HEK293T (cell line): ENCODE measurements at places on chromosomes 16 and 17.
A peak's percentile ranks its signal among the peaks of the same experiment; 100 is the strongest.

GRCh38 chr17:45867171-45867570 is 22.5 kb downstream of the SPPL2C start:
- DNase-seq: no peak

DNA sequence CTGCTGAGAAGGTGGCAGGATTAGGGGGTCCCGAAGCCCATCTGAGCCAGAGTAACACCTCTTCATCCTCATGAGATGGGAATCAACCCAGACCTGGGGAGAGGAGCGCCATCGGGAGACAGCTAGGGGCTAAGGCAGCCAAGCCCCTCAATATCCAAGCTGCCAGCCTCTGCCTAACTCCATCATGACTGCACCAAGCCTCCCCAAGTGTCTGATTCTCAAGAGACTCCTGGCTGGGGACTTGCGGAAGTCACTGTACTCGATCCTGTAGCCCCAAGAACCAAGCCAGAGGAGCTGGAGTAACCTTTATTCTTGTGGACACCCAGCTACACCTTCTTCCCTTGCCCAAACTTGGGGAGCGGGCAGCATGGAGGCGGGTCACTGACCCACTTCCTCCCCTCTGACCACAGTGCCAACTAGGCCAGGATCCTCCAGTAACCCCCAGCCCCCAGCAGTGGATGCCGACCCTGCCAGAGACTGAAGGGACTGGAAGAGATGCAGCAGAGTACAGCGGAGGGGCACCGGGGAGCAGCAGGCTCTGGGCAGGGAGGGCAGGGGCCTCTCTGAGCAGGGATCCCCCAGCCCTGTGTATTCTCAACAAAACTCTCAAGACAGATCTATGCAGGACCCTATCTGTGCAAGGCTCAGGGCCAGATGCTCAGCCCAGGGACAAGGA is 13.3 kb downstream of the HDAC5 start:
- no peak for DNase-seq

GRCh38 chr16:890716-891352 is 80.0 kb downstream of the LMF1 start:
- DNase-seq: no peak

DNA sequence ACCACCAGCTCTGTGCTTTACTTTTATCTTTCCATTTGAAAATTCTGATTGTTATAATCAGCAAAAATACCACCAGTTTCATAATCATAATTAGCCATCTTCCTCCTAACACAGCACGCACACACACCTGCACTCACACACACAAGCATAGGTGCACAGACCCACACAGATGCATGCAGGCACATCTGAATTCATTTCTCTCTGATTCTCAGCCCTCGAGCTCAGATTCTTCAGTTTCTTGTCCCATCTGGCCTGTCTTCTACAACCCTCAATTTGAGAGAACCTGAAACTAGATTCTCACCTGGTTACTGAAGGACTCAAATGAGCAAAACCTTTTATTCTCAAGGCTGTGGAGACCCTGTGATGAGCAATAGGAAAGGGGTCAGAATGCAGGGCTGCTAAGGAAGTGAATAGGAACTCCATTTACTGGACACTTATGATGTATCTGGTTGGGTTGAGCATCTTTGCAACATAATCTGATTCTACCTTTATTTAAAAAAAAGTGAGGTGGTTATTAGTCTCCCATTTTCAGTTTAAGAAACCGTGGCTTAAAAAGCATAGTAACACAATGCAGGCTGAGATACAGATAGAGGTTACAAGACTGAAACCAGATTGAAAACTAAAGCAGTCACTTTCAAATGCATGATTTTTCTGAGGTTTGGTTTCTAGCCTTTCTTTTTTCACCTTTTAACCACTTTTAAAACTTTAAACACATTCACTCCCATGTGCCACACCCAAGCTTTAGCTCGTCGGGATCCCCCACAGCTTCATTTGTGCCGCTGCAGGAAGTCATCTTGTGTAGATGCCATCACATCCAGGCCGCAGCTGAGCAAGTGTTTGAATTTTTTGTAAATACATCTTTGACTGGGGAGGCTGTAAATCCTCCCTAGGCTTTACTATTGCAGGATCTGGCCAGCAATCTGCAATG is 9.4 kb downstream of the KRT33A start:
- DNase-seq: no peak

DNA sequence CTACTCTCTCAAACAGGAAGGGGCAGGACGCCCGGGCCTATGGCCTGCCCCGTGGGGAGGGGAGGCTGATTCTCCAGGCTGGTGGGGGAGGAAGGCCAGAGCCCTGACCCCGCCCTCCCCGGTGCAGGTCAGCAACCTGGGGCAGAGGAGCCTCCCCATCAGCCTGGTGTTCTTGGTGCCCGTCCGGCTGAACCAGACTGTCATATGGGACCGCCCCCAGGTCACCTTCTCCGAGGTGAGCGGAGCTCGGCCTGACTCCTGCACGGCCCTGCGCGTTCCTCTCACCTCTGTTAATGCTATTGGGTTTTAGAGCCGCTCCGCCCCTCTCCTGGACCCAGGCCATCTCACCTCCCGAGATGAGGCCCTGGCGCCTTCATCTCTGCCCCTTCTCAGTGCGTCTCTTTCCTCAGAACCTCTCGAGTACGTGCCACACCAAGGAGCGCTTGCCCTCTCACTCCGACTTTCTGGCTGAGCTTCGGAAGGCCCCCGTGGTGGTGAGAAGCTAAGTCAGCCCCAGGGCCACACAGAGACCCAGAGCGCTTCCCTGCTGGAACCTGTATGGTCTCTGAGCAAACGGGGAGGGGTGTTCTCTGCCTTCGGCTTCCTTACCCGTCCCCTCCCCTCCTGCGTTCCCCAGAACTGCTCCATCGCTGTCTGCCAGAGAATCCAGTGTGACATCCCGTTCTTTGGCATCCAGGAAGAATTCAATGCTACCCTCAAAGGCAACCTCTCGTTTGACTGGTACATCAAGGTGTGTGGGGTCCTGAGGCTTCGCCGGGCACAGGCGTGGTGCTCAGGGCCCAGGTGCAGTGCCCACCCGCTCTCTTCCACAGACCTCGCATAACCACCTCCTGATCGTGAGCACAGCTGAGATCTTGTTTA is 25.1 kb upstream of the ITGAX start:
- DNase-seq: no peak

- DNase-seq: no peak
These were observed 2.1 kb downstream of the FMNL1 start for GRCh38 chr17:45223539-45224528.

DNA sequence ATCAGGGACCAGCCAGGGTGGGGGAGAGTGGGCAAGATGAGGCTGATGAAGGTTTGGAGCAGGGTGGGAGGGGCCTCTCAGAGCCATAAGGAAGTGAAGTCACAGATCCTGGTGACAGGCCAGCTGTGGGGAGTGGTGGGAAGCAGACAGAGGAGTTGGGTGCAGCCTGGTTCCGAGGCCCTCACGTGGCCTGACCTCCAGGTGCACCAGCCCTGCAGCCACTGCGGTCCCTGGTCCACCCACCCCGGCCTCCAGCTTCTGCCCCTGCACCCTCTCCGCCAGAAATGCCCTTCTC is 3.9 kb upstream of the ZFPM1 start:
- DNase-seq: no peak

- peak; percentile 34 for DNase-seq
These were observed 37.5 kb downstream of the ERCC4 start for GRCh38 chr16:13957197-13958078.

GRCh38 chr16:78620291-78620690 is 520.8 kb downstream of the WWOX start:
- DNase-seq: no peak

DNA sequence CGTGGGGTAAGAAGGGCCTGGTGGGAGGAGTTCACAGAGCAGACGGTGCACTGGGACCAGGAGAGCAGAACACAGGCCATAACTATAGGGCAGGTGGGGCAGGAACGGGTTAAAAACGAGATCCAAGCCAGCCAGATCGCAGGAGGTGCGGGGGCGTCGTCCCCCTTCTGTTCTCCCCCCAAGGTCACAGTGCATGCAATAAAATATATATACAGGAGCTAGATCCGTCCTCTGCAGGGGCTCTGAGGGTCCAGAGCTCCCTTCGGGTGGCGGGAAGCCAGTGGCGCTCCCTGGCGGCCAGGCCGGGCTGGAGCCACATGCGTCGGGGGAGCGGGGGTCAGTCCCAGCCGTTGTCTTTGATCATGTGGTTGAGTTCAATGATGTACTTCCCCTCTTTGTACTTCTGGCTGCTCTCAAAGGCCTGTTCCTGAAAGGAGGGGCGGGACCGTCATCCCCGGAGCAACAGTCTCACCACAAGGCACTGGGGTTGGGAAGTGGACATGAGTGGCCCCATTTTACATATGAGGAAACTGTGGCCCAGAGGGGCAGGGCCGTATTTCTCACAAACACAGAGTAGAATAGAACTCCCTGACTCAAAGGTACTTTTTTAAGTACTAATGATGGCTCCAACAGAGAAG is 768 bp upstream of the TBX6 start:
- peak; percentile 93 for DNase-seq

GRCh38 chr16:84818989-84819643 is 669 bp upstream of the CRISPLD2 start:
- DNase-seq: no peak

GRCh38 chr17:44197980-44198720 is 1.5 kb downstream of the ATXN7L3 start:
- no peak for DNase-seq

GRCh38 chr16:66250686-66251431 is 115.6 kb upstream of the CDH5 start:
- no peak for DNase-seq

- DNase-seq: no peak
These were observed 53.9 kb downstream of the BANP start for GRCh38 chr16:88005181-88005581.

GRCh38 chr16:89332243-89332901 is 114.9 kb downstream of the ZNF778 start:
- no peak for DNase-seq

GRCh38 chr16:26139091-26139490 is 447.3 kb downstream of the HS3ST4 start:
- DNase-seq: no peak

DNA sequence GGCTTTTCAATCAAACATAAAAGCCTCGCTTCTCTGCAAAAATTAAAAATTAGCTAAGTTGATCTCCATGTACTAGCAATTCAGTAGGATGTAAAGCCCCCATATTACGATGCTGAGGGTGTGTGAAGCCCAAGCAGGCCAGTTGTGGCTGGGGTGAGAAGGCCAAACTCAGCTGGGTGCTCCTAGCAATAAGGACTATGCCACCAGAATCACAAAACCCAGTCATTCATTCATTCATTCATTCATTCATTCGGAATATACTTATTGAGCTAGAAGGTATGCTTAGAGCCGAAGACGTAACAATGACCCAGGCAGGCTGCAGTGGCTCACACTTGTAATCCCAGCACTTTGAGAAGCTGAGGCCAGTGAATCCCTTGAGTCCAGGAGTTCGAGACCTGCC is 3.9 kb upstream of the CRYBA1 start:
- DNase-seq: no peak
